IMR-90 (cell line): ENCODE measurements at places on chromosomes 6 and 20. TPM values are rescaled to one million over a fixed set of nuclear protein-coding genes. Genes with fewer than 3 reads are reported as not detected.

DNA sequence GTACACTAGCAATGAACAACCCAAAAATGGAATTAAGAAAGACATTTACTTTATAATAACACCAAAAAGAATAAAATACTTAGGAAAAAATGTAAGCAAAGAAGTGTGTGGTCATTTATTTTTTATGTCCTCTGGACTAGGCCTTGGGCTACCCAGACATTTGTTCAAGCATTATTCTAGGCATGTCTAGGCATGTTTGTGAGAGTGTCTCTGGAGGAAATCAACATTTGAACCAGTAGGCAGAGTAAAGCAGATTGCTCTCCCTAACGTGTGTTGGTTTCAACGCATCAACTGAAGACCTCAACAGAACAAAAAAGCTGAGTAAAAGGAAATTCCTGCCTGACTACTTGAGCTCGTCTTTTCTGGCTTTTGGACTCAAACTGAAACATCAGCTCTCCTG, 84.5 kb downstream of the ANKEF1 start:
- DNase-seq, result no peak

GRCh38 chr6:43803783-43804549, 34.0 kb downstream of the VEGFA start:
- peak; percentile 36 for DNase-seq

DNA sequence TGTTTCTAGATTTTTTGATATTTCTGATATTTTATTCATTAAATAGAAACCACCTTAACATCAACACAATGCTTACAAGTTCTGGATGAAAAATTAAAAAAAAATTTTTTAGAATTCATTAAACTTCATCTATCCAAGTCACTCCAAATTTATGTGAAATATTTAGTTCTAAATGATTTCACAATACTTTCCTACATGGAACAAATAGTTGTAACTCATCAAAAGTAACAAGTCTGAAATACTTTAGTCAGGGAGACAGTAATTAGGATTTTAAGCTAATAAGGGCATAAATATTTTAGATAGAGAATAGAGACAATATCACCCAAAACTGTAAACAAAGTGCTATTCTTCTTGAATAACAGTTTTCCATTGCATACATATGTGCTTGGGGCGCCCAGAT, 147.8 kb downstream of the HIVEP2 start:
- DNase-seq, result no peak

- no peak for DNase-seq
These were observed 58.7 kb downstream of the GCNT2 start for GRCh38 chr6:10579803-10580202.

- no peak for DNase-seq
These were observed 7.3 kb downstream of the BPHL start for GRCh38 chr6:3125815-3126214.

DNA sequence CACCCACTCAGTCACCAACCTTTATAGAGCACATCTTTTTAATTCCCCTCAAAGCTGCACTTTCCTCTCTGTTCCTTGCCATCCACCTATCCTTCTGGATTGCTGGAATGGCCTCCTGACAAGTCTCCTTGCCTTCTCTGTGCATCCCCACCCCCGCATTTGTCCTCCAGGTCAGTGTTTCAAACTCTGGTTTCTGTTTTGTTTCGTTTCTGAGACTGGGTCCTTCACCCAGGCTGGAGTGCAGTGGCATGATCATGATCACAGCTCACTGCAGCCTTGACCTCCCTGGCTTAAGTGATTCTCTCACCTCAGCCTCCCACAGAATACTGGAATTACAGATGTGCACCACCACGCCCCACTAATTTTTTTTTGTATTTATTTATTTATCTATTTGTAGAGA, 96.2 kb downstream of the PLCB1 start:
- DNase-seq, result no peak

GRCh38 chr6:147909640-147910039, 401.1 kb downstream of the SAMD5 start:
- DNase-seq, result peak; percentile 39

DNA sequence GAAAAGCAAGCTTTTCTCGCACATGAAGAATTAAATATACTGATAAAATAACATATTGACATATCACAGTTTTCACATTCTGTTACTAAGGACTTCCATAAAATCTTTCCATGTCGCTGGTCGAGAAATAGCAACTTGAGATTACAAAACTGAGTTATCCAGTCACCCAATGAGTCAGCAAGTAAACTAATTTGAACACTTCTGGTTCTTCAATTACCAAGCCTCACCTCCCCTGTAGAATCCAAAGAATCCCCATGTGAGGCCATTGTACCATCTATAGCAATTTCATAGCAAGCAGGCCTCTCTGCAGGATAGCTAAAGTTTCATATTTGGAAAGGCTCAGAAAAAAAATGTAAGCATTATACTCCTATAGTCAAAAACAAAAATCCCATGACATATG, 87.3 kb downstream of the PKHD1 start:
- no peak for DNase-seq

GRCh38 chr20:63482021-63482587, 9.6 kb upstream of the KCNQ2 start:
- no peak for DNase-seq

GRCh38 chr6:63584125-63584514, 11.8 kb downstream of the LOC128125822 start:
- DNase-seq, result peak; percentile 42

- peak; percentile 30 for DNase-seq
These were observed 36.1 kb downstream of the GMDS start for GRCh38 chr6:2209226-2209809.

DNA sequence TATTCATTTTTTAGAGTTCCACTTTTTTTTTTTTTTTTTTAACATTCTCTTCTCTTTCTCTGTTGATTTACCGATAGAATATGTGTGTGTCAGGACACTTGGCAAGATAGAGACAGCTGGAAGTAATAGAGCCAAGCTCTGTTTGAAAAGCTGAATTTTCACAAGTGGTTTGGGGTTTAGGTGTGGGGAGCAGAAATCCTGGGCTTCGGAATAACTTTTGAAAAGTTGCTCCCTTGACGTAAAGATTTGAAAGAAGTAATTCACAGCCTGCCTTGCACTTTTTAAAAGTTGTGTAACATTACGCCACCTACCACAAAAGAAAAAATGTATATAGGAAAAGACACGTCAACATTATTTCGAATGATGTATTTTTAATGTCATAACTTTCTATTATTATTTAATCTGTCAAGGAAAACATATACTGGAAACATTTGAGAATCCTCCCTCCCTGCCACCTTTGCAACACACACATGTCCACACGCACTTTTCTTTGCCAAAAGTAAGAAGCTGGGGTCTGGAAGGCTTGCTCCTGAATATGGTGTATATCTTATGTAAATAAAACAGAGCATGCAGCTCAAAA, 917.9 kb downstream of the KIF16B start:
- DNase-seq, result no peak

The GSTA1 gene
- 0.31 and 0.32 TPM in 2 replicates for polyA plus RNA-seq

The TTPAL gene
- polyA plus RNA-seq, result 18.1 and 18.8 TPM in 2 replicates

The SMIM13 gene
- 3.8 and 5.4 TPM in 2 replicates for polyA plus RNA-seq

The FOXF2 gene
- 16.3 and 17.3 TPM in 2 replicates for polyA plus RNA-seq

The ISM1 gene
- polyA plus RNA-seq, result 0.03 TPM in 1 of 2 replicates, not detected in the other
